ENCODE measurements at places on chromosomes 3 and 15.

- no peak for DNase-seq
These were observed 225.6 kb downstream of the TIGIT start for GRCh38 chr3:114519415-114519814.

DNA sequence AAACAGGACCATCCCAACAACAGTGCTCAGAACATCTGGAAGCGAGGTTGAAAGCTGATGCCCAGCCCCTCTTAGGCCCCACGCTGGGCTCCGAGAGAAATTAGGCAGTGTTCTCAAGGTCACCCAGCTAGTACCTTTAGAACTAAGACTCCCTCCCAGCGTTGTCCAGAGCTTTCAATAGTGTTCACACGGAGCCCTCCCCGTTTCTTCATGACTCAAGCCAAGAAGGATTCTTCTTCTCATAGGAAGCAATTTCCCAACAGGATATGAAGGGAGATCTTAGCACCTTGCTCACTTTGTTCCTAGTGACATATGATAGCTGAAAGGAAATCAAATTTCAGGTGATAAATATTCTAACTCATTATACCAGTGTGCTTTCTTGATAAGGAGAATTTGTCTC is 244.2 kb upstream of the ST8SIA2 start:
- DNase-seq = no peak

DNA sequence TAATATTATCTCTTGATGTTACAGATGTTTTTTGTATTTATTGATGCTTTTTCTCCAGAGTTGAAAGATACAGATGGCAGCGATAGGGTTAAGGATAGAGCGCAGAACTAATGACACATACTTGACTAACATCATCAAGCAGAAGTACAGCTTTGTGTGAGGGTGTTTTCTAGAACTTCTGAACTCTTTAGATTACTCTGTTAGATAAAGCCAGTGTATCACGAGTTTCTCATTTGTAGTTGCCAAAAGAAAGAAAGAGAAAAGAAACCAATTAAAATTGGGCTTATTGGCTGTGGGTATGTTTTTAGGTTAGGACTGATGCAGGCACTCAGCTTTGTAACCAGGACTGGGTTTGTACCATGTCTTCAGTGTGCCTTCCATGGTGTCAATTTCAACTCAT is 6.6 kb upstream of the GPR171 start:
- DNase-seq = no peak

- no peak for DNase-seq
These were observed 136.7 kb upstream of the ADAMTS9 start for GRCh38 chr3:64824394-64824909.

DNA sequence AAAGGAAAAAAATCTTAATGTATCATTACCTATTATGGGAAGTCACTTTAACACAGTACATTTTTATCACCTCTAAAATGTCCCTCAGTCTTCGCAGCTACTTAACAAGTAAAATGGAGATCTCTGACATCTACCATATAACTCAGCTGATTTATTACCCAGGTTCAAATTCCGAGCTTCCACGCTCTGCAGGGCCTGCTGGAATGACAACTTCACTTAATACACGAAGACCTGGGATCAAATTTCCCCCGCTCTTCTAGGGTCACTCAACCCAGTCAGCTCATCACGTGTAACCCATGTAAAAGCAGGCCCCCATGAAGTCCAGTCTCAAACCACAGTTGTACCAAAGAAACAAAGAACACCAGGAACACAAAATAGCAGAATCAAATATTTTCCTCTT is 44.2 kb upstream of the ACP3 start:
- DNase-seq = no peak

- no peak for DNase-seq
These were observed 7.6 kb upstream of the THBS1 start for GRCh38 chr15:39573287-39573686.

DNA sequence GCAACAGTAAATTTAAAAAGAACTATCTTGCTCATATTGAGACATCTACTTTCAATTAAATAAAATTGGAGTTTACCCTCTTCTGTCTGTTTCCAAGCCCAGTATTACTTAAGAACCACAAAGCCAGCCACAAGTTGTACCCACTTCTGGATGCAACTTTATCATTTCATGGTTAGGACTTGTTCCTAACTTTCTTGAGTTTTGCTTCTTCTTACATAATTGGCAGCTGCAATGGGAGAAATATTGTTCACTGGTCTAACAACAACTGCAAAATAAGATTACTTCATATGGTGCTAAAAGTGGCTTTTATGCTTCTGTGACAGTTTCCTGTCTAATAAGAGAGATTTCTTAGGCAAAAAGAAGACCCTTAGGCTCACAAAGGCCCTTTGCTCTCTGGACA is 240.6 kb downstream of the OTOL1 start:
- no peak for DNase-seq

GRCh38 chr3:20484126-20484525 is 298.1 kb upstream of the SGO1 start:
- DNase-seq = no peak

DNA sequence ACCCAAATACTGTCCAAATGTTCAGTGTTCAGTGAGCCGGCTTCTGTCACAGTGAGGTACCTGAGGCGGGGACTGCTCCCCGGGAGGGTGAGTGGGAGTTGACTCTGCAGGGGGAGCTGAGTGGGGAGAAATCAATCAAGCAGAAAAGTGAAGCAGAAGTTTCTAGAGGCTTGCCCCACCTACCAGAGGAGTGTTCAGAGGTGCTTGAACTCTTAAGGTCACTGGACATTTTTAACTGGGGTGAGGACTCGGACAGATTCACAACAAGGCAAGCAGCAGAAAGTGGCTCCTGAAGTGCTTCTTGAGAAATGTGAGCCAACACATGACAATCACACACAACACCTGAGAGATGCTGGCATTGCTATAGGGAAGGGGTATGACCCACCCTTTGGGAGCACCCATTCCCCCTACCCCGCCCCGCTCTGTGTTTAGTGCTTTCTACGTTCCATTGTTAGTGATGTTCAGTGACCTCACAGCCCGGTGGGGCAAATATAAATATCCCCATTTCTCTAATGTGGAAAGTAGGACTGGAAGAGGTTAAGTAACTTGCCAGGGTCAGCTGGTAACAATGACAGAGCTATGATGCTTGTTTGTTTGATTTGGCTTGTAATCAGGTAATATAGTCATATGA is 48.6 kb upstream of the AKAP13 start:
- DNase-seq = no peak

DNA sequence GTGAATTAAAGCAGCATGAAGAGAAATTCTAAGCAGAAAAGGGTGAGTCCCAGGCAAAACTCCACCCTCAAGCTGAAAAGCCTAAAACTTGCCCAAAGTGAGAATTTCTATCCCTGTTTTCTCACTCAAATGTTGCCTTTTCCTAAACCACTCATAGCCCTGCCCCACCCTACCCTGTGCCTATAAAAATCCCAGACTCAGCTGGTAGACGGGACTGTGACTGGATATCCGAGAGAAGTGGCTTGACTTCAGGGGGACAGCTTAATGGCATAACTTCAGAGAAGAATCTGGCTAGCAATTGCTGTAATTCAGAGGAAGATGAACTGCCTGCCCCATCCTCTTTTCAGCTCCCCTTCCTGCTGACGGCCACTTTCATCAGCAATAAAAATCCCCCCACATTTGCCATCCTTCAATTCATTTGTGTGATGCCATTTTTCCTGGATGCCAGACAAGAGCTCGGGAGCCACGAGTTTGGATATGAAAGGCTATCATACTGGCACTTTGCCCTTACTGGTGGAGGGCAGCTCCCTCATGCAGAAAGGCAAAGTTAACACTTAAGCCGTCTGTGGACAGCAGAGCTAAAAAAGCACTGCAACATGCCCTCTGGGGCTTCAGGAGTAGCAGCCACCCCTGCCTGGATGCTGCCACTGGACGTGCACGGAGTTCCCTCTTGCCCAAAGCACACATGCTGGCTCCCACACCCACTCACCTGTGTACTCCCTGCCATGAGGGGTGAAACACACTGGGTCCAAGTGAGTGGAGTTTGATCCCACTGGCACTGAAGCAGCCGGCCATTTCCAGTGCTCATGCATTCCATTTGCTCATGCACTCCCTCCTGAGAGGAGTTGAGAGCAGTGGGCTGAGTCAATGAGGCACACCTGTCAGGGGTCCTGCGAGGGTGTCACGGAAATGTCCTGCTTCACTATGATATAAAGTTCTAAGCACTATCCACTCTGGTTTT is 670.6 kb downstream of the PLOD2 start:
- DNase-seq = no peak

GRCh38 chr3:90025019-90025418 is 917.6 kb downstream of the EPHA3 start:
- DNase-seq = no peak

DNA sequence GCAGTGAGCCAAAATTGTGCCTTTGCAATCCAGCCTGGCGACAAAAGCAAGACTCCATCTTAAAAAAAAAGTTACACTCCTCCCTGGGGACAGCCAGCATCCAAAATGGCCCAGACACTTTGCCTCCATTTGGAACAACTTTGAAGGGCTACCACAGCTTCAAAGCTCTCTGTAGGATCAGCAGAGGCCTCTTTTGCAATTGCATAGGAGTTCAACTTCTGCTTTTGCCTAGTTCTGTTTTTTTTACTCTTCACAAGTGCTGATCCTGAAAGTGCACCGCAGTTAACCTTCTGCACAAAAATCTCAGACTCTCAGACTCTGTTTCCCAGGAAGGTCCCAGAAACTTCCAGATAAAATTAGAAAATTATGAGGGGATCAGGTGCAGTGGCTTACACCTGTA is 25.2 kb upstream of the SLC4A7 start:
- no peak for DNase-seq

DNA sequence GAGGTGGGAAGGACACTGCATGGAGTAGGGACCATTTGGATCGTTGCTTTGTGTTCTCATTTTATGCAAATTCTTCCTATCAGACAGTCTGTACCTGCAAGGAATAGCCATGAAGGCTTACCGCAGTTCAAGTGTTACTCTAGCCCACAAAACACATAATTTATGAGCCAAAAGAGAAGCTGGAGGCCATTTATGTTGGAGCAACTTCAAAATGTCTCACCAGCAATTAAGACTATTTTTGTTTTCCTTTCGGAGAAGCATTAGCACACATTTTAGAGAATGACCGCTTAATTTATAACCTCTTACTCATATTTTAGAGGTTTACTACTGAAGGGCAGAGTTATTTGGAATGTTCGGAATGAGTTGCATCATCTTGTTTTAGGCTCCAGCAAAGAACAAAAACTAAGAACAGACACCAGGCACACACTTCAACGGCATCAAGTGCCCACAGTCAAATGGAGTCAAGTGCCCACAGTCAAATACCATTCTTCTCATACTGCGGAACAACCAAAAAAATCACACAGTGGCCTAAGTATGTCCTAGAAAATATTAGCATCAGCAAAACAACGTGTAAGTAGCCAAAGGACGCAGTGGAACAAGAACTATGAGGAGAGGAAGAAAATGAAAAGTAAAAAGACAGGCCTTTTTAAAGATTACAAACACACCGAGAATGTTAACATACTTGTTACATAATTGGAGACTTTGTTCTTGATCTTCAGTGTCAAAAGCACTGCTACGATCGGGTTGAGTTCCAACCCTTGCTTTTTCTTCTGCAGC is 17.5 kb upstream of the GOLGA8J start:
- no peak for DNase-seq

GRCh38 chr3:14766428-14767244 is 52.1 kb upstream of the FGD5 start:
- DNase-seq = no peak

GRCh38 chr3:23448998-23449537 is 245.9 kb downstream of the UBE2E2 start:
- DNase-seq = no peak

DNA sequence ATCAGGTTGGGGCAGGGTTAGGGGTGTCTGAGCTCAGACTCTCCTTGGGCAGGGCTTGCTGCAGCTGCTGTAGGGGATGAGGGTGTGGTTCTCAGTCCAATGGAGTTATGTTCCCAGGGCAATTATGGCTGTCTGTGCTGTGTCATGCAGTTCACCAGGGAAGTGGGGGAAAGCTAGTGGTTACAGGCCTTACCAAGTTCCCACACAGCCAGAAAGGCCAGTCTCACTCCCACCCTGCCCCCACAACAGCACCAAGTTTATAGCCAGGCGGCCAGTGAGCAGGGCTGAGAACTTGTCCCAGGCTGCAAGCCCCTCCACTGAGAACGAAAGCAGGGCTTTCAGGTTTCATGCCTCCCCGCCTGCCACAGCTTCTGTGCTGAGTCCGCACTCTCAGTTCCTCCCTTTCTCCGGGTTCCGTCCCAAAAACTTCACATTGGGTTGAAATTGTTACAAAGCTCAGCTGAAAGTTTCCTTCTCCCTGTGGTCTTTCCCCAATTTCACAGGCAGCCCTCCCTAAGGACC is 19.6 kb upstream of the CPOX start:
- DNase-seq = no peak

- no peak for DNase-seq
These were observed 22.1 kb downstream of the UBE3A start for GRCh38 chr15:25416693-25417092.

GRCh38 chr3:179526989-179527391 is 35.7 kb upstream of the ACTL6A start:
- DNase-seq = no peak

DNA sequence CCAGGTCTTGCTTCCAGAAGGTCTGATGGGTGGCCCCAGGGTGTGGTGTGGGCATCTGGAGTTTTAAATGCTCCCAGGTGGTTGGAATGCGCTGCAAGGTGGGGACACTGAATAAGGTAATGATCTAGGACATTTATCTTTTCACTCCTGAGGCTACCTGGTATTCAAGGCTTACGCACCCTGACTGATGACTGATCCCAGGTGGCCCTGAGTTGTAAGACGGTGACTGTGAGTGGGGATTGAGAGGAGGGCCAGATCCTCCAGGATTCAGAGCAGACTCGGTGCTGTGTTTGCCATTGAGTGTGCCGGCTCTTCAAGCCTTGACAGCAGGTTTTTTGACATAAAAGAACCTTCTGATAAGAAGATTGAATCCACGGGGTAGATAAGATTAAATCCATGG is 40.3 kb downstream of the SLC6A20 start:
- no peak for DNase-seq

GRCh38 chr3:64091501-64091900 is 68.2 kb upstream of the PSMD6 start:
- no peak for DNase-seq

DNA sequence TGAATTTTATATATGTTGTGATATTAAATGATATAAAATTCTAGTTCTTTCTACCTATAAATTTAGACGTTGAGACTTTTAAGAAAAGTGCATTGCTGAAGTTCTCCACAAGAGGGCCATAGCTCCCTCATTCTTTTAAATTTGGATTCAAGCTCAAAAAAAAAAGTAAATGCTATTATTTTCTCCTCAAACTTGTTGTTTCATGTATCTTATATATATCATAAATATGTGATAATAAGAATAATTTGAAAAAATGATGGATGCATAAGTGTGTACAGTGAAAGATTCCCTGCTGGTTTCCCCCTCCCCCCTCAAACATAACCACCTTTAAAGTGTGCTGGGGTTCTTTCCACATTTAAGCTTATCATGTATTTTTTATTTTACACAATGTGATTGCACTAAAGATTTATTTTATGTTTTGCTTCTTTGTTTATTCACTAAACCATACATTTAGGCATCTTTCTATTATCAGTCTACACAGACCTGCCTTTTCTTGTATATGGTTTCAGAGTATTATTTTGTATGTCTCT is 769.4 kb upstream of the GOLIM4 start:
- DNase-seq = no peak
